ENCODE measurements at places on chromosomes 3 and 15. TPM values are rescaled to one million over a fixed set of nuclear protein-coding genes. Genes with fewer than 3 reads are reported as not detected.

DNA sequence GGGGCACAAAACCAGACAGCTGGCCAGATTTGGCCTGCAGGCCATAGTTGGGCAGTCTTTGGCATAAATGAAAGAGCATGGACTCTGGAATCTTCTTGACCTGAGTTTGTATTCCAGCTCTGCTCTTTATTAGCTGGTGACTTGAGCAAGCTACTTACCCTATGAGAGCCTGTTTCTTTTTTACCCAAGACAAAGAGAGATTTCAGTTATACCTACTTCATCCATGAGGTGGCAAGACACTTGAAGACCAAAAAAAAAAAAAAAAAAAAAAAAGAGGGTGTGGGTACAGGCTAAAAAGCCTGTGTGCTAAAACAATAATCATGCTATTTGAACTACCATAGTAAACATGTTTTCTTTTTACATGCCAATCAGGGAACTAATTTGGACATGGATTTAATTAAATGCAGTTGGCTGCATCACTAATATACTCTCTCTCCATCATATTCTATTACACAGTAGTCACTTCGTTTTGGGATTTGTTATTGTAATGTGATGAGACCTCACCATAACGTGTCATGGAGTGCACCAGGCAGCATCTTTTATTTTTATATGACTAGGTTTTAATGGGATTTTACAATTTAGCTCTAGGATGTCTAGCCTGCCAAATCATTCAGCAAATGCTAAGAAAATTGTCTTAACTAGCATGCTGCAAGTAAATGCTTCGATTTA, 109.2 kb upstream of the FHIT start:
- H3K27ac ChIP-seq = no peak overlapping the region
- no peaks in the 10 kb centered on the region for H3K27me3 ChIP-seq
- no peak for DNase-seq
- no peaks in the 10 kb centered on the region for H3K4me1 ChIP-seq
- no peak overlapping the region for H3K4me3 ChIP-seq

Gene GOLGA6L7
- not detected for total RNA-seq

Gene SCG3
- not detected for total RNA-seq

Gene ACAN
- total RNA-seq = not detected

- no peak overlapping the region for H3K27ac ChIP-seq
These were observed 186.8 kb downstream of the THSD4 start for GRCh38 chr15:71301958-71302621.

- no peak overlapping the region for H3K27ac ChIP-seq
- H3K4me1 ChIP-seq = peaks cover 16% of the 10 kb centered on the region
- DNase-seq = no peak
- no peaks in the 10 kb centered on the region for H3K36me3 ChIP-seq
These were observed 32.0 kb downstream of the SELENOT start for GRCh38 chr3:150635076-150635475.

DNA sequence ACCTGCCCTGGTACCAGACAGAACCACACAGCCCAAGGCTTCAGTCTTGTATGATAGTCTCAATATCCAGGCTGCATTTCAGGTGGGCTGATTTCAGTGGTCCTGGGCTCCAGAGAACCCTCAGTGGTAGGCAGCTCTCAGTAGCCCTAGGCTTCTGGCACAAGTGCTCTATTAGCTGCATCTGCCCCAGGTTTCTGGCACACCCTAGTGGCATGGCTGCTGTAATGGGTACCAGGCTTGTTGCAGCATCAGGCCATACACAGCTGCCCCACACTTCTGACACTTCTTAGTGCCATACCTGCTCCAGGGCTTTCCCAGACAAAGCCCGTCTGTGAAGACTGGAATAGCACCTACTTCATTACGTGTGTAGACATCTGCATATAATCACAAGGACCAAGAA, 1062.2 kb upstream of the EPHA6 start:
- no peaks in the 10 kb centered on the region for H3K4me1 ChIP-seq
- DNase-seq = no peak
- no peak overlapping the region for H3K4me3 ChIP-seq
- H3K36me3 ChIP-seq = no peaks in the 10 kb centered on the region
- no peak overlapping the region for H3K27ac ChIP-seq
- no peaks in the 10 kb centered on the region for H3K27me3 ChIP-seq

DNA sequence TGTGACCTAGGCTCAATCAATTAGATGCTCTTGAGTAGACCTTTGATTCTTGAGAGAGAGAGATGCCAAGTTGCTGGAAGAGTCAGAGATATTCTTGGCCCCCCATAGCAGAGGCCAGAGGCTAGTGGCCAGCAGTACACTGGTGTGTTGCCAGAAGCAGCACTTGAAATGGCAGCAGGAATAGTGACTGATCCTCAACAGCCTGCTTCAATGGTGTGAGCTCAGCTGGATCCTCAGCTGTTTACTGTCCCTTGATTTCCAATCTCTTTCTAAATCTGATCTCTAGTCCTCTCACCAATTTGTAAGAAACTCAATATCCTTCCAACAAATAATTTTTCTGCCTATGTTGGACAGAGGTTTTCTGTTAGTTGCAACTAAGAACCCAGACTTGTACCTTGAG, 170.3 kb upstream of the CCDC54 start:
- no peak for DNase-seq
- no peaks in the 10 kb centered on the region for H3K36me3 ChIP-seq
- H3K4me1 ChIP-seq = no peaks in the 10 kb centered on the region
- H3K4me3 ChIP-seq = no peak overlapping the region
- H3K27me3 ChIP-seq = no peaks in the 10 kb centered on the region
- H3K27ac ChIP-seq = no peak overlapping the region

- no peaks in the 10 kb centered on the region for H3K36me3 ChIP-seq
- no peaks in the 10 kb centered on the region for H3K27me3 ChIP-seq
- no peak overlapping the region for H3K27ac ChIP-seq
- no peak overlapping the region for H3K4me3 ChIP-seq
- H3K4me1 ChIP-seq = no peaks in the 10 kb centered on the region
- no peak for DNase-seq
These were observed 630.5 kb downstream of the TBL1XR1 start for GRCh38 chr3:176566757-176567156.

GRCh38 chr3:171874879-171875278, 31.7 kb downstream of the TMEM212 start:
- DNase-seq = no peak
- H3K4me1 ChIP-seq = no peaks in the 10 kb centered on the region
- no peak overlapping the region for H3K4me3 ChIP-seq
- no peak overlapping the region for H3K27ac ChIP-seq
- H3K27me3 ChIP-seq = no peaks in the 10 kb centered on the region

Gene SCG5
- total RNA-seq = 0.24 TPM

Measured in CD8-positive, alpha-beta memory T cell (primary cell).